ENCODE measurements at places on chromosomes 7 and 10.

DNA sequence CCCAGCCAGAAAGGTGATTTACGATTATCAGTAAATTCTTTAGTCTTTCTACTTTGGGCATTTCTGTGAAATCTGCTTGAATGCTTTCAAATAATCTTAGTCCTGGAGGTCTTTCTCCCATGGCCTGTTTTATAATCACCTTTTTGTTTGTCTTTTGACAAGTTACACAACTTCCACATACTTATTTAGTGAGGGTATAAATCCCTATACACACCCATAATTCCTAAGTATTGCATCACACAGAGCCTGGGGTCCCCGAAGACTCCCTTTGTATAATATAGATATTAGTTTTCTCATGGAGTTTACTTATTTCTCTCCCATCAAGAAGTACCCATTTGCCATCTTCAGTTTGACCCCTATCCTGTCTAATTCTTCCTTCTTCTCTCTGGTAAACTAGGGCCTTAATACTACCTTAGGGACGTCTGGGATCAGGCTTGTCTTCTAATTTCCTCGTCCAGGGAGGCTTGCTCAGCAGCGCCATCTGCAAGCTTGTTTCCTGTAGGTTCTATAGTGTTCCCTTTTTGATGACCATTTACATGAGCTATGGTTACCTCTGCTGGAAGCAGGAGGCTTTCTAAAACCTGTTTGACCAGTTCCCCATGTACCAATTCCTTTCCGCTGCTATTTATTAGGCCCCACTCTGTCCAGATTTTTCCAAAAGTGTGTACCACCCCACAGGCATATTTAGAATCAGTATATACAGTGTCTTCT is 8.1 kb downstream of the DNAH11 start:
- DNase-seq: no peak

GRCh38 chr10:52409928-52410327 is 95.8 kb downstream of the DKK1 start:
- DNase-seq: no peak

- DNase-seq: no peak
Measured at GRCh38 chr7:157297185-157297584, 39.6 kb upstream of the DNAJB6 start.

DNA sequence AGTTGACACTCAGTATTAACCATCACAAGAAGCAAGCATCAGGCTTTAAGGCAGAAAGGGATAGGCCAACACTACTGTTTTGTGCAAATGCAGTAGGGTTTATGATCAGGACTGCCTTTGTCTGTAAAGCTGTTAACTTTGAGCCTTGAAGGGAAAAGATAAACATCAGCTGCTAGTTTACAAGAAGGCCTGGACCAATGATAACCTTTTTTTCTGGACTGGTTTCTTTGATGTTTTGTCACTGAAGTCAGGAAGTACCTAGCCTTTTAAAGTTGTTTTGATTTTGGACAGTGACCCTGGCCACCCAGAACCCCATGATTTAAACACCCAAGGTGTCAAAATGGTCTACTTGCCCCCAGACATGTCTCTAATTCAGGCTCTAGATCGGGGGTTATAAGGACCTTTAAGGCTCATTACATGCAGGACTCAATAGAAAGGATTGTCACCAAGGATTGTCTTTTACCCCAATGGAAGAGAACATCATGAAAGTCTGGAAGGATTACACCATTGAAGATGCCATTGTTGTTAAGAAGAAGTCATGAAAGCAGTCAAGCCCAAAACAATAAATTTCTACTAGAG is 50.1 kb downstream of the CROT start:
- DNase-seq: no peak

DNA sequence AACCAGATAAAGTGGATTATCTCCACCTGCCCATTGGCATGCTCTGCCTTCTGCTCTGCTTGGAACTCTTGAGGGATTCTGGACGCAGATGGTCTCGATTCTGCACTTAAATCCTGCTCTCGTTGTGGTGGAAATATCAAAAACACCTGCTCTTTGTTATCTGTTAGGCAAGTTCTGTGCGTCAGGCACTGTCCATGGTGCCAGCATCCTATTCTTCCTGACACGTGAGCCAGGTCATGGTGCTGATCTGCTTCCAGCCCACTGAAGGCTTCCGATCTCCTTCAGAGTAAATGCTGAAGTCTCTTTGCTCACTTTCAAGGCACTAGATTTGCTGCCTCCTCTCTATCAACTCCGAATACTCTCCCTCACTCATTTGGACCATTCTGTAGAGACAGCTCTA is 505.6 kb downstream of the HTR7 start:
- DNase-seq: no peak

GRCh38 chr7:102294589-102294988 is 7.9 kb downstream of the SH2B2 start:
- DNase-seq: no peak

DNA sequence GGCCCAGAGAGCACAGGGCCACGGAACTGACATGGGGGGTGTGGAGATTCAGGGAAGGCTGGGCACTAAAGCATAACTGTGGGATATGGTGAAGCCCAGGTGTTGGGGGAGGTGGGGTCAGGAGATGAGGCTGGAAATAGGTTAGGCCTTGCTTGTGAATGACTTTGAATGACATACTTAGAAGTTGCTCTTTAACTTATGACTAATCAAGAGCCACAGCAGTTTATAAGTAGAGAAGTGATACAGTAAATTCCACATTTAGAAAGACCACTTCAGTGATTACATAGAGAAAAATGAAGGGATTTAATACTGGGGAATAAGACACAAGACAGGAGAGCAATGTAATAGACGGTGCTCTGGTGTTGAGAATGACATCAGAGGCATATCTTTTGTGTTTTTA is 120.8 kb upstream of the SEC61G start:
- DNase-seq: no peak

GRCh38 chr7:17996442-17997223 is 31.0 kb downstream of the PRPS1L1 start:
- DNase-seq: no peak

- no peak for DNase-seq
Measured at GRCh38 chr10:132496360-132497062, 41.1 kb upstream of the INPP5A start.

- DNase-seq: no peak
Measured at GRCh38 chr10:79203833-79204232, 135.1 kb downstream of the ZMIZ1 start.

GRCh38 chr10:126210051-126210651 is 178.1 kb downstream of the ADAM12 start:
- DNase-seq: no peak

- no peak for DNase-seq
Measured at GRCh38 chr7:1843271-1843861, 173.3 kb downstream of the ELFN1 start.
